Parietal lobe (tissue), 2 donors: ENCODE measurements at places on chromosomes 6 and 20. TPM values are rescaled to one million over a fixed set of nuclear protein-coding genes. Genes with fewer than 3 reads are reported as not detected.

GSTA3 gene
- total RNA-seq, result not detected

ADGRB3 gene
- total RNA-seq, result 165 TPM

NOX3 gene
- not detected for total RNA-seq

PTPRT gene
- 23.2 TPM for total RNA-seq

HTR1B gene
- 1.9 TPM for total RNA-seq

CLPSL1 gene
- total RNA-seq, result not detected

HLA-DRA gene
- 2.2 TPM for total RNA-seq

SUMO4 gene
- total RNA-seq, result 19.4 TPM

TCF15 gene
- total RNA-seq, result not detected

MMP24OS gene
- total RNA-seq, result 8.5 TPM

ZBTB46 gene
- total RNA-seq, result 20.3 TPM

C20orf204 gene
- 4.4 TPM for total RNA-seq

HTR1E gene
- total RNA-seq, result 0.63 TPM

RAET1L gene
- total RNA-seq, result not detected
